Right ventricle myocardium inferior (tissue), 1 donor: ENCODE measurements at places on chromosomes 2 and 18. TPM values are rescaled to one million over a fixed set of nuclear protein-coding genes. Genes with fewer than 3 reads are reported as not detected.

The SFXN5 gene
- total RNA-seq: 9.6 TPM

The ASXL3 gene
- total RNA-seq: 3.2 TPM

The C2orf78 gene
- total RNA-seq: not detected

The DCDC2C gene
- not detected for total RNA-seq

The GALNT14 gene
- 0.38 TPM for total RNA-seq

The DNER gene
- total RNA-seq: 3.3 TPM

The TUBA3D gene
- total RNA-seq: 138 TPM

The IL1B gene
- not detected for total RNA-seq

The TMEFF2 gene
- 0.11 TPM for total RNA-seq

The LRP1B gene
- not detected for total RNA-seq

The C1QL2 gene
- total RNA-seq: not detected

The ATG4B gene
- 43.3 TPM for total RNA-seq

The SLC8A1 gene
- total RNA-seq: 999 TPM

The TMEM178A gene
- total RNA-seq: 3.0 TPM

The CABYR gene
- not detected for total RNA-seq

The DAW1 gene
- total RNA-seq: not detected

The METTL4 gene
- 7.3 TPM for total RNA-seq
